Right lobe of liver (tissue), 6 donors: ENCODE measurements at places on chromosomes 12 and 14. TPM values are rescaled to one million over a fixed set of nuclear protein-coding genes. Genes with fewer than 3 reads are reported as not detected.

- no peak for DNase-seq
Observed at GRCh38 chr12:468671-469389, 9.1 kb downstream of the B4GALNT3 start.

Gene SAMD4A
- 28.7 TPM for total RNA-seq

Gene IRAK3
- 3.3 TPM for total RNA-seq

- DNase-seq: no peak
Observed at GRCh38 chr12:951176-951575, 1.7 kb upstream of the RAD52 start.

GRCh38 chr12:6230321-6231110, 30.3 kb downstream of the CD9 start:
- DNase-seq: no peak

DNA sequence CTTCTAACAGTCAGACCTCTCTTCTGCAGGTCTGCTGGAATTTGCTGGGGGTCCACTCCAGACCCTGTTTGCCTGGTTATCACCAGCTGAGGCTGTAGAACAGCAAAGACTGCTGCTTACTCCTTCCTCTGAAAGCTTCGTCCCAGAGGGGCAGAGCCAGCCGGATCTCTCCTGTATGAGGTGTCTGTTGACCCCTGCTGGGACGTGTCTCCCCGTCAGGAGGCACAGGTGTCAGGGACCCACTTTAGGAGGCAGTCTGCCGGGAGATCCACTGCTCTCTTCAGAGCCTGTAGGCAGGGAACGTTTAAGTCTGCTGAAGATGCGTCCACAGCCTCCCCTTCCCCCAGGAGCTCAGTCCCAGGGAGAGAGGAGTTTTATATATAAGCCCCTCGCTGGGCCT, 125.1 kb downstream of the SOX5 start:
- DNase-seq: no peak

GRCh38 chr12:49208146-49208545, 19.3 kb upstream of the TUBA1A start:
- DNase-seq: no peak

Gene TSPAN19
- total RNA-seq: not detected

DNA sequence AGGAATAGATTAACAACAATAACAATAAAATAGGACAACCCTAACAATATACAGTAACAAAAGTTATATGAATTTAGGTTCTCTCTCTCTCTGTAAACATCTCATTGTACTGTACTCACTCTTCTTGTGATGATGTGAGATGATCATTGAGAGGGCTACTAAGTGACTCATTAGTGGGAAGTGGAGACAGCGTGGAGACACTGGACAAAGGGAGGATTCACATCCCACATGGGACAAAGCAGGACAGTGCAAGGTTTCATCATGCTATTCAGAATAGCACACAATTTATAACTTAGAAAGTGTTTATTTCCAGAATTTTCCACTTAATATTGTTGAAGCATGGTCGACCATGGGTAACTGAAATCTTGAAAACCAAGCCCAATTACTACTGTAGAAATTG, 26.0 kb upstream of the SPATA7 start:
- no peak for DNase-seq

Gene MMP17
- 0.61 TPM for total RNA-seq

DNA sequence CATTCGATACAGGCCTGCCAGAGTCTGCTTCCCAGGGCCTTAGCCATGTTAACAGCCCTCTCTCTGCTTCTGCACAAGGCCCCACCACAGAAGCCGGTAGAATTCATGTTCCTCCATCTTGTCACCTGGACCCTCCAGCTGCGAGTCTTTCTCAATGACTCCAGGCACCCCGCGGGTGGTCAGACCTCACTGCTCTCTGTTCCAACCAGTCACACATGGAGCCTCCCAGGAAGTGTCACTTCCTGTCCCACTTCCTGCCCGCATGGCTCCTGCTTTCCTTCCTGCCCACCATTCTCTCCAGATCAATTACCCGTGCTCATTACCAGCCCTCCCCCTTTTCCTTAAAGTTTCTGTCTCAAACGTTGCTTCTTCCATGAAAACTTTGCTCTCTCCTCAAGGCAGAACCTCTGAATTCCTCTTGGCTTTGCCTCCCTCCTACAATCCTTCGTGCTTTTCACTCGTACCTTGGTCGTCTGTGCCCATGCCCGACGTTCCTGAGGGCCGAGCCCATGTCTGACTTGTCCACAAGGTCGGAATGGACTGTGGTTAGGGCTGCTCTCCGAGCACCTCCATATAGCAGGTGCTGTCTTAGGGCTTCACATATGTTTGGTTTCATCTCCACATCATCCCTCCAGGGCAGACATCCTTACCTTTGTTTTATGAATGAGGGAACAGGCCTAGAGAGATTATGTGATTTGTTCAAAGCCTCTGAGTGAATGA, 172.1 kb downstream of the TSPAN9 start:
- no peak for DNase-seq

Gene LYZ
- total RNA-seq: 18.3 TPM

DNA sequence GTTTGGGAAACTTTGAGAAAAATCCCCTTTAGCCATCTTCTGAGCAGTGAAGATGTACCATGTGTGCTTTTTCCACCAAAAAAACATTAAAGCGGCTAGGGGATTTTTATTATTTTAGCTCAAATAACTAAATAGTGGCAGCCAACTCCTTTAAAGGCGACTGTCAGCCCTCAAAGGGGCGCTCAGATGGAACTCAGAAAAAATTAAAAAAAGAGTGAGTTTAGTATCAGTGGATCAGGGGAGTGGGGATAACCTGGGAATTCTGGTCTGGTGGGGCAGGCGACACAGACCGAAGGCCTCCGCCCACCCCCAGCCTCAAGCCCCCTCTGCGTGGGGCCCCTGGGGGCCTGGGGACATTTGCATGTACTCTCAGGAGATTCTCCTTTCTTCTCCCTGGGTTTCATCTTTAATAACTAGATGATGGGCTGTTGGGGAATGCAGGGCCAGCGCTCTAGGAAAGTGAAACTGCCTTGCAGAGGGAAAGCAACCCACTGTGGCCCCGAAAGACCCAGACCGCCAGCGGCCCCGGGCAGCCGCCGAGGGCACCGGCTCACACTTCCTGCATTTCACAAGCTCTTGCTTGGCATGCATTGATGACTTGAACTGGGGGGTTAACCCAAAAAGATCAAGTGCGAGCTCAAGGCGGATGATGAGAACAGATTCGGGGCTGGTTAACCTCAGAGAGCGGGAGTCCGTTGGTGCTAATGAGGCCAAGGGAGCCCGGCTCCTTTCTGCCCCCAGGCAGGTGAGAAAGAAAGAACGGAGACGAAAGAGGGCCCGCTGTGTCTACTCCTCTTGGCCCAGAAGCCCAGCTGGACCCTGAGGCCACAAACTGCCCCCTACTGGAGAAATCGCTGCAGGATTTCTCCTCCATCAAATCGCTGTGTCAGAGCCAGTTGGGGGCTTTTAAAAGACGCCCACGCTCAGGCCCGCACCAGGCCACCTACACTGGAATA, 7.3 kb upstream of the BATF start:
- DNase-seq: no peak

GRCh38 chr12:104510873-104511440, 54.2 kb downstream of the CHST11 start:
- DNase-seq: no peak

Gene EPYC
- not detected for total RNA-seq

DNA sequence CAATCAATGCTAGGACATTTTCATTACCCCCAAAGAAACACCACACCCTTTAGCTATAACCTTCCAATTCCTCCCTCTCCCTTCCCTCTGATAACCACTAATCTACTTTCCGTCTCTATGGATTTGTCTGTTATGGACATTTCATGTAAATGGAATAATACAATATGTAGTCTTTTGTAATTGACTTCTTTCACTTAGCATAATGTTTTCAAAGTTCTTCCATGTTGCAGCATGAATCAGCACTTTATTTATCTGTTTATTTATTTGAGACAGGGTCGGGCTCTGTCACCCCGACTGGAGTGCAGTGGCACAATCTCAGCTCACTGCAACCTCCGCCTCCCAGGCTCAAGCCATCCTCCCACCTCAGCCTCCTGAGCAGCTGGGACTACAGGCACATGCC, 1.2 kb upstream of the RBM19 start:
- DNase-seq: no peak

- DNase-seq: no peak
Observed at GRCh38 chr14:106538201-106538600, 1011.8 kb downstream of the TMEM121 start.
